Lung (tissue), 17 donors: ENCODE measurements at places on chromosomes 2 and 18. TPM values are rescaled to one million over a fixed set of nuclear protein-coding genes. Genes with fewer than 3 reads are reported as not detected.

DNA sequence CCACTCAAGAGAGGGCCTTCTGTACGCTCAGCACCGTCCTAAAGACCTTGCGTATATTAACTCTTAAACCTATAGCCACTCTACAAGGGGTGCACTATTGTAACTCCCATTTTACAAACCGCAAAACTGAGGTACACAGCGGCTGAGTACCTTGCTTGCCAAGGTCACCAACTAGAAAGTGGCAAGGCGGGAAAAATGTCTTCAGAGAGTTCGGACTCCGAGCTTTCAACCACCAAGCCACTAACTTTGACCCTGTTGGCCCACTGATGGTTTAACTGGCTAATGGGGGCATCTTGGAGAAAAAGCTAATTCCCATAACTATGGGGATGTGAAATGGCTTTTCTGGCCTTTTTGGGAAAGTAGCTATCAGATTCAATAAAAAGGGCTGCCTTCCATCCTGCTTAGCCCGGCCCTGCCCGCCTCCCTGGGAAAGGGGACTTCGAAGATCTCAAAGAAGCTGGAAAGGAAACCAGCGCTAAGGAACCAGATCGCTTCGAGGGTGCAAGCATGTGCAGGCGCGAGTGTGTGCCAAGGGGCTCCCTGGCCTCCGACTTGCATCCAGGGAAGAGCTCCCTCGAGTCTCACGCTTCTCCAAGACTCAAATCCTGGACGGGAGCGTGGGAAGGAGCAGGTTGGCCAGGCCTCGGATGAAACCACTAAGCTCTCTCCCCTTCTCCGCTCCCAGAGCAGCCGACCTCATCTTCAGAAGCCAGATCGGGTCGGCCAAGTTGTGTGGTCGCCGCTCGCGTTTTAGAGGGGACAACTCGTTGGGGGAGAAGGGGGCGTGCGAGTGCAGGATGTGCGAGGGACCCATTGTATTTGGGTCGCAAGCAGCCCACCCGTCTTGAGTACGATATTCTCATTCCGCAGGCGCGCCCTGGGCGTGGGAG lies 2.2 kb upstream of the SP5 start:
- H3K4me1 ChIP-seq = peaks cover 16% of the 10 kb centered on the region
- H3K4me3 ChIP-seq = no peak overlapping the region
- peaks cover 2% of the 10 kb centered on the region for H3K27me3 ChIP-seq
- DNase-seq = no peak
- H3K27ac ChIP-seq = no peak overlapping the region

- no peaks in the 10 kb centered on the region for H3K36me3 ChIP-seq
- no peak overlapping the region for H3K27ac ChIP-seq
These were observed 4.3 kb downstream of the SIX3 start for GRCh38 chr2:44945676-44946371.

The SLC19A3 gene
- 56.5 TPM for total RNA-seq

The TMEM37 gene
- 14.3 TPM for total RNA-seq

DNA sequence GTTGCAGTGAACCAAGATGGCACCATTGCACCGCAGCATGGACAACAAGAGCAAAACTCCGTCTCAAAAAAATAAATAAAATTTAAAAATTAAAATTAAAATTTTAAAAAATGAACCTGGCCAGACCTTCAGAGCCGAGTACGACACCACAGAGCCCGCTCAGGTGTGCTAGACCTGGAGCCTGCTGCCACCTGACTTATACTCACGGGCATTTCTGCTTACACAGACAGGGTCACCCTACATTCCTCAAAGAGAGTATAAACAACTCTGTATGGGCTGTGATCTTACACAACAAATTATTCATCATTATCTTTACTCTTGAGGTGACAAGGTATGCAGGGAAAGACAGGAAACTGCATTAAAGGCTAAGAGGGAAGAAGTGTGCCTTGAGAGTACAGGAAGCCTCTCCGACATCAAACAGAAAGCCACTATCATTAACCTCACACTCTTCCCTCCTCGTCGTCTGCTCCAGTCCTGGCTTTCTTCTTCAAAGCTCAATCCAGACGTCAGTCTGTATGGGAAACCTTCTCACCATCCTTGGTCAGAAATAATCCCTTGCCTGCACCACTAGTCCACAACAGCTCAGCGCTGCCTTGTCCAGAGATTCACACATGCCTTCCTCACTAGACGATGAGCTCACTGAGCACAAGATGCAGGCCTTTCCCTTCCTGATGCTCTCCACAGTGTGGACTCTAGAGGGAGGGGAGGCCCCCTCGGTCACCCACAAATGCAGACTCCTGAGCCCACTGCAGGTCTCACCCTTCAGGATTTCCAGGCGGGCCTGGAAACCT lies 56.2 kb downstream of the UXS1 start:
- no peak overlapping the region for H3K27ac ChIP-seq
- DNase-seq = peak; percentile 34
- H3K4me3 ChIP-seq = no peak overlapping the region
- no peaks in the 10 kb centered on the region for H3K27me3 ChIP-seq
- H3K36me3 ChIP-seq = no peaks in the 10 kb centered on the region
- peaks cover 31% of the 10 kb centered on the region for H3K4me1 ChIP-seq

DNA sequence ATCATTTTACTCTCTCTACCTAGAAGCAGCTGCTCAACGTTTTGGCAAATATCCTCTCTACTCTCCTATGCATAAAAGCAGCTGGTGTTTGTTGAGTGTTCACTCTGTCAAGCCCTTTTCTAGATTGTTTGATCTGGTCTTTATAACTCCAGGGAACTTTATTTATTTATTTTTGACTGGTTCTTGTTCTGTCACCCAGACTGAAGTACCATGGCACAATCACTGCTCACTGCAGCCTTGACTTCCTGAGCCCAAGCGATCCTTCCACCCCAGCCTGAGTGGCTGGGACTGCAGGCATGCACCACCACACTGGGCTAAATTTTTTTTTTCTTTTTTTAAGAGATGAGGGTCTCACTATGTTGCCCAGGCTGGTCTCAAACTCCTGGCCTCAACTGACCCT lies 12.7 kb downstream of the CATIP start:
- H3K4me1 ChIP-seq = no peaks in the 10 kb centered on the region
- no peak overlapping the region for H3K4me3 ChIP-seq
- H3K27ac ChIP-seq = no peak overlapping the region
- no peak for DNase-seq
- H3K36me3 ChIP-seq = no peaks in the 10 kb centered on the region

- H3K27me3 ChIP-seq = no peaks in the 10 kb centered on the region
- no peaks in the 10 kb centered on the region for H3K36me3 ChIP-seq
- no peak overlapping the region for H3K27ac ChIP-seq
- DNase-seq = no peak
These were observed 109.0 kb downstream of the CERS6 start for GRCh38 chr2:168565112-168565511.

DNA sequence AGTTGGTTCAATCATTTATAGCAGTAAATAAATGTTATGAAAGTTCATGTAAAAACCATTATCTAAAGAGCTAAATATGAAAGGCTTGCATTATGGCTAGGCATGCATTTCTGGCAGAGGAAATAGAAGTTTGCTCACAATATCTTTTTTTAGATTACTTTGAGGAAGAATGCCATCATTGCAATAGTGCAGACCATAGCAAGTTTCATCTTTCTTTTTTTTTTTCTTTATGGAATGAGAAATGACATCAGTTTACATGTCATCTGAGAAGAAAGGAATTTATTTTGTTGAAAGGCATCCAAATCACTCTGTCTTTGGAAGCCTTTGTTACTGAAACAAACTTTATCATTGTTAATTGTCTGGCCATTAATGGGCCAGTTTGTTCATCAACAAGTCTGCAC lies 74.5 kb upstream of the NCKAP5 start:
- no peaks in the 10 kb centered on the region for H3K27me3 ChIP-seq
- no peaks in the 10 kb centered on the region for H3K36me3 ChIP-seq
- H3K27ac ChIP-seq = no peak overlapping the region
- H3K4me3 ChIP-seq = no peak overlapping the region

The UGT1A9 gene
- total RNA-seq = not detected

The GALNT1 gene
- 61.4 TPM for total RNA-seq

GRCh38 chr18:46772357-46772756 lies 15.5 kb upstream of the ST8SIA5 start:
- no peak overlapping the region for H3K27ac ChIP-seq
- no peaks in the 10 kb centered on the region for H3K27me3 ChIP-seq
- H3K4me3 ChIP-seq = no peak overlapping the region
- no peak for DNase-seq
- H3K36me3 ChIP-seq = no peaks in the 10 kb centered on the region

GRCh38 chr2:54088719-54089118 lies 26.7 kb upstream of the ACYP2 start:
- DNase-seq = no peak
- no peaks in the 10 kb centered on the region for H3K36me3 ChIP-seq
- H3K4me1 ChIP-seq = no peaks in the 10 kb centered on the region
- H3K27ac ChIP-seq = no peak overlapping the region
- H3K4me3 ChIP-seq = no peak overlapping the region

GRCh38 chr2:178204977-178205376 lies 10.7 kb downstream of the OSBPL6 start:
- H3K4me1 ChIP-seq = no peaks in the 10 kb centered on the region
- H3K36me3 ChIP-seq = no peaks in the 10 kb centered on the region
- no peaks in the 10 kb centered on the region for H3K27me3 ChIP-seq
- H3K4me3 ChIP-seq = no peak overlapping the region
- peak; percentile 25 for DNase-seq

DNA sequence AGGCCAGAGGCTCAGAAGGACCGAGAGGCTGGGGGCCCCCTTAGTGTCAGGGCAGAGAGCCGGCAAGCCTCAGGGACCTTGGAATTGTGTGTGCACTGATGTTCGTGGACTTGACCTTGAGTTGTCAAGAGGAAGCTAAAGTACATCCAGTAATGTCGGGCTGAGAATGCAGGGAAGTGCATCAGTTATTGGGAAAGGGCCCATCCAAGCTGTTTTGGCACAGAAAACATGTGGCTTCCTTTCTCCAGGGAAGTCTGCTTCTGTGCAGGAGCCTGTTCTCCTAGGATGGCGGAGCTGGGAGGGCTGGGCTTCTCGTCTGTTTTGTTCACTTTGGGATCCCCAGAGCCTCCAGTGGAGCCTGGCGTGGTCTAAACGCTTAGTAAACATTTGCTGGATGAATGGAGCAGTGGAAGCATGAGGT lies 23.7 kb downstream of the ATOH8 start:
- DNase-seq = no peak
- peaks cover 19% of the 10 kb centered on the region for H3K36me3 ChIP-seq
- H3K4me1 ChIP-seq = peaks cover 39% of the 10 kb centered on the region
- H3K4me3 ChIP-seq = no peak overlapping the region

DNA sequence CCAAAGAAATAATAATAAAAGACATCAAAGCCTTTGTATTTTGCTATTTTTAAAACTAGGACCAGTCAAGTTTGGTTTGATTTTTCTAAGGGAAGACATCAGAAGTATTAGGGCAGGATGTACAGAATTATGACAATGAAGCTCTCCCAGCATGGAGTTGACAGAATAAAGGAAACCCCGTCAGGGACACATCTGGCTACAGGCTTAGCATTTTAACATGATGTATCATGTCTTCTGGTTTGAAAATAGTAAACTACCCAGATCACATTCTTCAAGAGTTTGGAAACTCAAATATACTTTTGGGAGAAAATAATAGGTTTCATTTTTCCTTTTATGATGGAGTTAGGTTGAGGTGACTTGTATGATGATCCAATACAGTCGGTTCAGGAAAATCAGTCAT lies 552.0 kb upstream of the CDH2 start:
- H3K27me3 ChIP-seq = no peaks in the 10 kb centered on the region
- DNase-seq = no peak
- no peaks in the 10 kb centered on the region for H3K4me1 ChIP-seq

The HSBP1L1 gene
- total RNA-seq = 37.9 TPM

DNA sequence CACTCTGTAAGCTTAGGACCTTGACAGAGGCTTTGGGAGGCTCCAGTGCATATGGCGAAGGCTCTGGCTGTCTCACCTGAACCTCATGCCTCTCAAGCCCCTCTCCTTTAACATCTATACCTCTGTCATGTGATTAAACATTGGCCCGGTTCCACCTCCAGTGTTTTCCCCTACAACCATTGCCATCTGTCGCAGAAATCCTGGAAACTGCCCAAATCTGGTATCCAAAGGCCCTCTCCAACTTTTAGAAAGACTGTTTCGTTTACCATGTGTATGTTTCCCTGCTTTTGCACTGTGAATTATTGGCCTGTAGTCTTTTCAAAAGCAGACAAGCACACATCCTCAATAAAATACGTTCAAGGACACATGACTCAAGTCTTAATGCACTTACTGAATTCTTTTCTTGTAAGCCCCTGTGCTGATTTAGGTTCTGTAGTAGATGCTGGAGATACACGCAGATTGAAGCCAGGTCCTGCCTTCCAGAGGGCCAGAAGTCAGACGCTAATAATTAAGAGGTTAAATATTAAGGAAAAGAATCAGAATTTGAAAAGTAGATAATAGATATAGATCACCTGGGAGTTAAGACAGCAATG lies 386.4 kb upstream of the SLC14A2 start:
- H3K27ac ChIP-seq = no peak overlapping the region
- no peaks in the 10 kb centered on the region for H3K27me3 ChIP-seq
- no peak for DNase-seq
- H3K4me3 ChIP-seq = no peak overlapping the region

- H3K27me3 ChIP-seq = no peaks in the 10 kb centered on the region
- peaks cover 41% of the 10 kb centered on the region for H3K4me1 ChIP-seq
- H3K27ac ChIP-seq = peak overlapping the region; percentile 59
- H3K36me3 ChIP-seq = peaks cover 18% of the 10 kb centered on the region
- H3K4me3 ChIP-seq = no peak overlapping the region
These were observed 141.1 kb downstream of the ANTXR1 start for GRCh38 chr2:69154106-69154505.

DNA sequence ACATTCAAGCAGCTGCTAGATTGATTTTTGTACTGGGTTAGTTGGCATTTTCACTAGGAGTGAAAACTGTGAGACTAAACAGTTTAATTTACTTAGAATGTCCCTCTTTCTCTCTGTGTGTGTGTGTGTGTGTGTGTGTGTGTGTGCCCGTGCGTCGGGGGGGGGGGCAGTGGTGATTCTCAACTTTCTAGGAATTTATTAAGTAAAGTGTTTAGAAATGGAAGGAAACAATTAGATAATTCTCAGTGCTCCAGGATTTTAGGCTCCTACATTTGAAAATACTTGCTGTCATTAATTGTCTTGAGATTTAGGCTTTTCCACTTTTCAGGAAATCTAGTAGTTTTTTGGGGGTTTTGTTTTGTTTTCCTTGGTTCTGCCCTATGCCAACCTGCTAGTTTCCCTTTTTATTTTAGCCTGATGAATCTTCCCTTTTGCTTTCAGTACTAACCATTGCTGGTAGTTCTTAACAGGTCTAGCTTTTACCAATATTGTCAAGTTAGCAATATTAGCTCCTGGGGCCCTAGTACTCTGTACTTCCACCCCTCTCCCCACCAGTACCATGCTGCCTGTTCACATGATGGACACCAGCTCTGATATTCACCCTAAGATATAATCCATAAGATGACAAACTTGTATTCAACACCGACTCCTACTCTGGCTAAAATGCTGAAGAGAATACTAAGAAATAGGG lies 4.9 kb downstream of the EPAS1 start:
- peaks cover 19% of the 10 kb centered on the region for H3K4me1 ChIP-seq
- no peak for DNase-seq
- H3K27me3 ChIP-seq = peaks cover 2% of the 10 kb centered on the region
- peak overlapping the region; percentile 64 for H3K27ac ChIP-seq
- no peaks in the 10 kb centered on the region for H3K36me3 ChIP-seq
- H3K4me3 ChIP-seq = no peak overlapping the region

The PAX8 gene
- total RNA-seq = 5.9 TPM

The LYPD1 gene
- total RNA-seq = 6.6 TPM

The NPC1 gene
- 97.7 TPM for total RNA-seq
